Activated CD8-positive, alpha-beta memory T cell treated with anti-CD3 and anti-CD28 coated beads for 48 hours (primary cell): ENCODE measurements at places on chromosomes 16 and 17.

DNA sequence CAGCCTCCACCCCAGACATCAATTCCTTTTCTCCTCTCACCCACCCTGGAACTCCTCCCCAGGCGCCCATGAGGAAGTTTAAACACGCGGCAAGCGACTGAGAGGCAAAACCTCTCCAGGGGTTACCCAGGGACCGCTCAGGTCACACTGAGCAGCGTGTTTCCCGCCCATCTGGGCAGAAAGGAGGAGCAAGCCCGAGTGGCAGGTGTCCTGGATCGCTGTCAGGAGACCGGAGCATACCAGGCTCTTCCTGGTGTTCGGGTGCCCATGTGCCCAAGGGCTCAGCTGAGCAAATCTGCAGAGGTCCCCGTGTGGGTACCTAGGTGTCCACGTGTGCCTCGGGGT, 491 bp downstream of the SLC25A19 start:
- no peak for DNase-seq

- no peak for DNase-seq
Observed at GRCh38 chr17:14919631-14920213, 345.4 kb downstream of the PMP22 start.

DNA sequence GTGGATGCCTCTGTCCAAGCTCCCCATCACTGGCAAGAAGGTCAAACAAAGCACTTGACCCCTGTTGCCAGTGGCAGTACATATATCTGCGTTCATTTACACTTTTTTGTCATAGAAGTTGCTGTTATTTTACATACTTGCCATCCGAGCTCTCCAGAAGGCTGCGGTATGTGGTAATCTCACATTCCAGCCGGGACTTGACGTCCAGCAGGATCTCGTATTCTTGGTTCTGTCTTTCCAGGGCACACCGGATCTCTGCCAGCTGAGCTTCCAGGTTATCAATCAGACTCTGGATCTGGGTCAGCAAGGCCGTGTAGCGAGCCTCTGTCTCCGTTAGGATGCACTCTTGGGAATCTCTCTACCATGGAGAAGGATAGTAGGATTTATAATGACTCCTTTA, 6.6 kb downstream of the KRT39 start:
- DNase-seq, result no peak

DNA sequence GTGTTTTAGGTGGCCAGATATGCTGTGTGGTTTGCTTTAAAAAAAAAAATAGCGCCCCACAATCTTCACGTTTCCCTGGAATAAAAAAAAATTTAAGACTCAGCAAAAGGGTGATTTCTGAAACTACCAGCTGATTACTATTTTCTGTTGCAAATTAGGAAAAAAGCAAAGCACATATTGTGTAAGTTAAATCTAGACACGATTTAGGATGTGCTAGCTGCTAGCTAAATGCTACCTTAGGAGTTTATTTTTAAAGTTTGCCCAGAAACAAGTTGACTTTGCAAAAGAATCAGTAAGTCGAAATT, 944 bp upstream of the MARF1 start:
- DNase-seq, result no peak

- no peak for DNase-seq
Observed at GRCh38 chr17:77890771-77891170, 67.7 kb upstream of the TNRC6C start.

DNA sequence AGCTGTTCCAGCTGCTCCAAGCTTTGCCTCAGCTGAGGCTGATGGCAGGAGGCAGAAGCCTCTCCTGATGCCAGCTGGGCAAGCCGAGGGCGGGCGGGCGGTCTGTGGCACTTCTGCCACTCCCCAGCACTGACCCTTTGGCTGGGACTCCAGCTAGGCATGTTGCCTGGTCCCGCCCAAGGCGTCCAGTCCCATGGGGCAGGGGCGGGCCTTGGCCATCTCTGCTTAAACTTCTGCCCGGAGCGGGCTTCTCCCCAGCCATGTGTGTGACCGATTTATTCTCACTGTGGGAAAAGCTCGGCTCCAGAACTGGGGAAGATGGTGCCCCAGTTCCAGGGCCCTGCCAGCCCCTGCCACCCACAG, 349.1 kb downstream of the SEC14L1 start:
- no peak for DNase-seq
